Choroid plexus epithelial cell (primary cell): ENCODE measurements at places on chromosomes 4 and X.

- DNase-seq = peak; percentile 66
Measured at GRCh38 chrX:129823115-129823514, 20.6 kb downstream of the ZDHHC9 start.

- DNase-seq = no peak
Measured at GRCh38 chr4:39715788-39716187, 17.9 kb downstream of the UBE2K start.

- no peak for DNase-seq
Measured at GRCh38 chr4:180792541-180792940, 1450.7 kb upstream of the TENM3 start.

GRCh38 chr4:47309165-47309564, 154.3 kb downstream of the COMMD8 start:
- DNase-seq = no peak

GRCh38 chr4:128347175-128347868, 59.7 kb upstream of the PGRMC2 start:
- peak; percentile 89 for DNase-seq

- DNase-seq = peak; percentile 46
Measured at GRCh38 chr4:40409835-40410234, 74.7 kb downstream of the CHRNA9 start.

GRCh38 chrX:70134116-70134477, 850 bp downstream of the IGBP1 start:
- DNase-seq = peak; percentile 45
